ENCODE measurements at places on chromosomes 3 and 15.

DNA sequence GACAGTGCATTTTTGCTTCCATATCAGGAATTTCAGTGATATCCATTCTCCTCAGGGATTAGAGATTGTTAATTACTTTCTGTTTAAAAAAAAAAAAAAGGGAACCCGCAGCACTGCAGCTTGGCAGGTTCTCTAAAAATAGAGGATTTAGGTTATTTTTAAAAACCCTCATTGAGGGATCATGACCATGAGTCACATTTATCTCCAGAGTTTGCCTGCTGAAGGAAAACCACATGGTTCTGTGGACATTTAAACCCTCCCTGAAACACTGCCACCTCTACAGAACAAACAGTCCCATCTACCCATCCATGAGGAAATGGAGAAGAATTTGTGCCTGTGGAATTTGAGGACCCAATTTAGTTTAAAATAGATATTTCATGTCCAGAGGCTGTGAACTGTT lies 66.2 kb upstream of the UBE2E1 start:
- DNase-seq: no peak

DNA sequence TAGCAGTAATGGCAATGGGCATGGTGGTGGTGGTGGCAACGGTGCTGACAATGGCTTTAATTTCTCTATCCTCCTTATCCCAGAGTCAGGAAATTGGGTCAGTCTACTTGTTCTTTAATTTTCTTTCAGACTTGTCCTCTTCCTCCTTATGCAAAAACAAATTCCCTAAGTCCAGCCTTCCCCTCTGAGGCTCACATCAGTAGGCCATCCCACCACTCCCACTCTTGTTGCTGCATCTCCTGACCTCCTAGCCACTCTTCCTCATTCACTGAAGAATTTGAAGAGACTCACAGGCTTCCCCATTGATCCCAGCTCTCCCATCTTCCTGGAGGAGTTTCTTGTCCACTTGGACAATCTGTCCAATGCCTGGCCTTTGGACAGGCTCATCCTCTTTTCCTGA lies 19.9 kb downstream of the DNAJB8 start:
- DNase-seq: no peak

DNA sequence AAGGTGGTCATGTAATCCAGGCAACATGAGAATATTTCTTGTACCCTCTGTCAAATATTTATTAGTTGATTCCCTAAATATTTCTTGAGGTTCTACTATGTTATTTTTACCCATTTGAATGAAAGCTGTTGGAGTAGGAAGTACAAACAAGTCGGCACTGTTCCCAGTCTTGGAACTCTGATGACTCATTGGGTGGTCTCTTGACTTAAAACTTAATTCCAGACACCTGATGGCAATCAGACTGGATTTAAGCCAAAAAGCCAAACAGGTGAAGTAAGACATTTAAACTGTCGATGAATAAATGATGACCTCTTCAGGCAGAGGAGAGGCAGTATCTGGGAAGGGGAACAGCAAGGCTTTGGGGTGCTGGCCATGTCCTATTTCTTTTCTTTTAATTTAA lies 22.8 kb downstream of the C2CD4A start:
- no peak for DNase-seq

DNA sequence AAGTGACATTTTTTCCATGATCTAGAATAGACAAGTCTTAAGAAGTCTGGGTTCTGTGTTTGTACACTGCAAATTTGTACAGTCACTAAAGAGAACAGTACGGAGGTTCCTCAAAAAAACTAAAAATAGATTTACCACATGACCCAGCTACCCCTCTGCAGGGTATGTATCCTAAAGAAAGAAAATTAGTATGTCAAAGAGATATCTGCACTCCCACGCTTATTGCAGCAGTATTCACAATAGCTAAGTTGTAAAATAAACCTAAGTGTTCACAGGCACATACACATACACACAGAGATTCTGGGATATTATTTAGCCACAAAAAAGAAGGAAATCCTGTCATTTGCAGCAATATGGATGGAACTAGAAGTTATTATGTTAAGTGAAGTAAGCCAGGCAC lies 120.4 kb downstream of the ZIC1 start:
- DNase-seq: no peak

DNA sequence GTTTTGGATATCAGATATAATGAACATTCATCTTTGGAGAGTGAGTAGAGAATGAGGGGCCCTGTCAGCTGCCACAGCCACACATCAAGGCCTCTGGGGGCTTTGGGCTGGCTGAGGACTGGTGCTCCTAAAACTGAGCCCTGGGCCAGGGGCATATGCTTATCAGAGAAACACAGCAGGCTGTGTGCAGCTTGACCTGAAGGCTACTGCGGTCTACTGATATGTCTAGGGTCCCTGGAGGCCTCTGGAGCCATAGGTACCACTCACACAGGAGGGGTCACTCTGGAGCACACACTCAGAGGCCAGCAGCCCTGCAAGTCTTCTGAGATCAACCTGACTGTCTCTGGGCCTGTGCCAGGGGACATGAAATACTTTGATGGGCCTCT lies 7.6 kb downstream of the TF start:
- DNase-seq: no peak

- no peak for DNase-seq
Observed at GRCh38 chr15:38680775-38681174, 116.2 kb upstream of the RASGRP1 start.

DNA sequence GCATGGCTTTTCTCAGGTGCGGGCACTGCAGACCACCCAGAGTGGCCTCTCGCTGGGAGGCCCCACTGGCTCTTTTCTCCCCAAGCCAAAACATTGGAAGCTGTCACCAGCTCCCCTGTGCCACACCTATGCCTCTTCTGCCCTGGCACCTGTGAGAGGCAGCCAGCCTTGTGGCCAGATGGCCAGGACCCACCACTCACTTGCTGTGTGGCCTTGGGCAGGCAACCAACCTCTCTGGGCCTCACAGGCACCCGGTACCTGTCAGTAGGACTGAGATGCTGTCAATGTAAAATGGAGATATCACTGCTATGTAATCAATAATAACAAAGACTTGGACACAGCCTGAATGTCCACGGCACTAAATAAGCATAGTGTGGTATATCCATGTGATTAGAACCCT lies 36.5 kb downstream of the SRPRB start:
- DNase-seq: no peak

GRCh38 chr3:133865136-133865855 lies 30.4 kb downstream of the RAB6B start:
- no peak for DNase-seq

DNA sequence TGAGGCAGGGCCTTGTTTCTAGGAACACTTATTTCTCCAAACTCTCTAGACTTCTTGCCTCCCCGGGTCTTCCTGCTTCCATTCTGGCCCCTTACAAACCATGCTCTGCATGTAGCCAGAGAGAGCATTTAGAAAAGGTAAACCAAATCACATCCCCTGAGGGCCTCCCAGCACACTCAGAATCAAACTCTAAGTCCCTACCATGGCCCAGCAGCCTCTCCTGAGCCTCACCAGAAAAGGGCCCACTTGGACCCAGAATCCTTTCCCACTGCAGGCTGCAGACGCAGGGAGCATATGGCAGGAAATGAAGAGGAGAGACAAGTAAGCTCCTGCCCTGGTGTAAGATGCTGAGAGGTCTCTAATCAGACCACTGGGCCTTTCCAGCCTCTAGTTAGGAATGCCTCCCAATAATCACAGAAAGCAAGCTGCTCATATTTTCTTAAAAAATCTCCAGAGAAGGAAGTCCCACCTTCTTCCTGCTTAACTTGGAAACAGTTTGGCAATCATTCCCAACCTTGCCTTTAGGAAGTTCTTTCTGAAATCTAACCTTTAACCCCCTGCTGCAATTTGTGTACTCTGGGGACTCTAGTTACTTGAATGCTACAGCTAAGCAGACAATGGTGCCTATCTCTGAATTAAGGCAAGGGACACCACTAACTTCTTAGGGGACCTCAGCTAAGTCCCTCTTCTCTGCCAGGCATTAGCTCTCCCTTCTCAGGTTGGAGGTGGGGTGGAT lies 4.2 kb downstream of the AMOTL2 start:
- DNase-seq: no peak

DNA sequence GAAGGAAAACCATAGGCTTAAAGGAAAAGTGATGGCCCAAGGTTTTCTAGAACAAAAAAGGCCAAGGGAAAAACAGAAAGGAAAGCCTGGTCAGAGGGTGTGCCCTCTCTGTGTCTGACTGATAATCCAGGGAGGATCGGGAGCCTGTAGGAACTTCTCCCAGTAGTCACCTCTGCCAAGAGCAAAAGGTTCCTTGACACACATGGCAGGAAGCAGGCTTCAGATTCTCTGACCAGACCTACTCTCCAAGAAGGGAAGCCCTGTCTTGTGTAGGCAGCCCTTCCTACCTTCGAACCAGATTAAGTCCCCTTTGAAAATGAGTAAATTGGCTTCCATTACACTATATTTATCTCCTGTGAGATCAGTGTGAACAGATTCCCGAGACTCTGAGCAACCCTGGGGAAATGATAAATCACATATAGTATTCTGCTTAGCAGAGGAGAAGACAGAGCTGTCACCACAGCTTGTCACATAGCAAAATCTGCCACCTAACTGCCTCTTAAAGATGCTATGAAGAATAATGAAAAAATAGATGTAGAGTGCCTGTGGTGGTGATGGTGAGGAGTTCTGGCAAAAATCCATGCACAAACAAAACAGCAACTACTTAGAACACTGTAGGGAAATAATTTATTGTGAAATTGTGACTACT lies 38.8 kb downstream of the PARP14 start:
- DNase-seq: no peak

DNA sequence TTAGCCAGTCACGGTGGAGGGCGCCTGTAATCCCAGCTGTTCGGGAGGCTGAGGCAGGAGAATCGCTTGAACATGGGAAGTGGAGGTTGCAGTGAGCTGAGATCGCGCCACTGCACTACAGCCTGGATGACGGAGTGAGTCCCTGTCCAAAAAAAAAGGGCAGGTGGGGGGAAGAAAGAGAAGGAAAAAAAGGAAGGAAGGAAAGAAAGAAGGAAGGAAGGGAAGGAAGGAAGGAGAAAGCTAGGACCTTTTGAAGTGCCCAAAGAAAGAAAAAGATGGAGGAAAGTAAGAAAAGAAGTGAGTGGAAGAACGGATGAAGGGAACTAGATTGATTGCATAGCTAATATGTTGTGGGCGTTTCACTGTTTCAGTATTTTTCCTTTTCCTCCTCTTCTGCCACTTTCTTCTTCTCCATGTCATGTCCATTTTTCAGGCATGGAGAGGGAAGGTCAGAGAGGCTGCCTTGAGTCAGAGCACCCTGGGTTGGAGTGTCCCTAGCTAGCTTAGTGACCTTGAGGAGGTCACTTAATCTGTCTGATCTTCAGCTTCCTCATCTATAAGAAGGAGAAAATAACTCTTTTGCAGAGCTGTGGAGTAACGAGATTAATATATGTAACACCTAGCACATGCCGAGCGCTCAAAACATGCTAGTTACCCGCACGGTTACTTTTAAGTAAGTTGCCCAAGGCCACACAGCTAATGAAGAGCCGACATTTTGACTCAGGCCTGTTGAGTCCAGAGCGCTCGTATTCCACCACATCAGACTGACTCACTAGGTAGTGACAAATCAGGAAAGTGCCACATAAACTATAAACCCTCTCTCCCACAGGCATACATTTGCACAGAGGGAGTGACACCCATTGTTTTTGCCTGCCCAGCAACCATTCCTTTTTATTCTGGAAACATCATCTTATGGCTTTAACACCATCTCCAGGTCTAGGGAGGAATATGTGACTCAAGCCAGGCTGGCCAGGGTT lies 42.2 kb downstream of the BHLHE40 start:
- no peak for DNase-seq

- no peak for DNase-seq
Observed at GRCh38 chr3:28267984-28268849, 26.8 kb downstream of the CMC1 start.

DNA sequence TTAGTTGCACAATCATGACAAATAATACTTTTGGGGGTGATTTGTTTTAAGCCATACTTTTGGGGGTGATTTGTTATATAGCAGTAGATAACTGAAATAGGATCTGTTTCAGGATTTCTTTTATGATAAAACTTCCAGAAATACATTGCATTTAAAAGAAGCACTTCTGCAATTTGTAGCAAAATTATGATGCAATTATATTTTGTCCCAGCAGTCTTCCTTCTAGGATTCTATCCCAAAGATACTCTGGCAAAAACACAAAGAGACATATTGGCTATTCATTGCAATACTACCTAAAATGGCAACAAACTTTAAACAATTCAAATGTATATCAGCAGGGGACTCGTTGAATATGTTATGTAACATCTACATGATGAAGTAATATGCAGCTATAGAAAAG lies 78.9 kb upstream of the ANKRD28 start:
- DNase-seq: no peak

- DNase-seq: no peak
Observed at GRCh38 chr3:126973814-126974213, 9.1 kb upstream of the PLXNA1 start.

DNA sequence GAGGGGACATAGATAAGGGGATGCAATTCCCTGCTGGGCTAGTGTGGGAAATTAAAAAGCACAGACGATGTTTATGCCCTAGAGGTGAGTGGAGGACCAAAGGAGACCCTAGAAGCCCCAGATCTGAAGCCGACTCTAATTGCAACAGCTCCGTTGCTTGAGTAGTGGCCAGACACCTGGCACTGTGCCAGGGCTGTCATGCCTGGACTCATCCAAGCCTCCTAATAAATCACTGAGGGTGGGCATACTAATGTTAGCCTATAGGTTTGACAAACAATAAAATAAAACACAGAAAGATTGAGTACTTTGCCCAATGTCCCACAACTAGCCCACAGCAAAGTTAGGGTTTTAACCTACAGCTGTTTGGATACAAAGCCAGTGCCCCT lies 25.4 kb upstream of the MRPS22 start:
- no peak for DNase-seq

- no peak for DNase-seq
Observed at GRCh38 chr3:157129803-157130466, 30.0 kb downstream of the CCNL1 start.

- no peak for DNase-seq
Observed at GRCh38 chr15:78641749-78642275, 802 bp upstream of the CHRNB4 start.

DNA sequence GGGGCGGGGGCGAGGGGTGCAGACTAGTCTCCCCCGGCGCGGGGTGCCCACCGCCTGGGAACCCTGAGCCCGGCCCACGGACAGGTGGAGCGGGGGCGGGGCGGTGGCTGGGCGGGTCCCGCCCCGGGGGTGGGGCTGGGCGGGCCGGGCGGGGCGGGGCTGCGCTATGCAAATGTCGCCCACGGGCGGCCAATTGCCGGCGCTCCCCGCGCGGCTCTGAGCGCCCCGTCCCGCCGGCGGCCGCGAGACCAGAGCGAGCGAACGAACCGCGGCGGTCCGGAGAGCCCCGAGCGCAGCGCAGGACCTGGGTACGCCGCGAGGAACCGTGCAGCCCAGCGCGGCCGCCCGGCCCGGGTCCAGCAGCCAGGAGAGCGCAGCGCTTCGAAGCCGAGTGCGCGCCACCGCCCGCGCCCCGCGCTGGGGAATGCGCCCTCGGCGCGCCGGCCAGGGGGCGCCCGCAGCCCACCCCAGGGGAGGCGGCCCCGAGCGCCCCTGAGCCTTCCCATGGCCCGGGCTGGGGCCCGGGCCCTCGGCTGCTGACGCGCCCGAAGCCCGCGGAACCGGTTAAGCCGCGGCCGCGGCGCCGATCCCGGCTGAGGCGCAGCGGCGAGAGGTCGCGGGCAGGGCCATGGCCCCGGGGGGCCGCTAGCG lies at the start of gene SEMA3F:
SEMA3F (plus strand) TSS at position 485 of the 651 bp plus-strand sequence. CDS start 4,299 bp downstream, outside the sequence.
- peak; percentile 31 for DNase-seq
